Muscle of leg (tissue), 16 donors: ENCODE measurements at places on chromosomes 4 and X. TPM values are rescaled to one million over a fixed set of nuclear protein-coding genes. Genes with fewer than 3 reads are reported as not detected.

Gene KLHL34
- 0.05 TPM for polyA plus RNA-seq

Gene BEX1
- 3.0 TPM for polyA plus RNA-seq

Gene TEX13C
- polyA plus RNA-seq: 0.03 TPM

Gene SSX2
- not detected for polyA plus RNA-seq

GRCh38 chrX:7552760-7553159, 290.2 kb upstream of the VCX start:
- no peak for DNase-seq

DNA sequence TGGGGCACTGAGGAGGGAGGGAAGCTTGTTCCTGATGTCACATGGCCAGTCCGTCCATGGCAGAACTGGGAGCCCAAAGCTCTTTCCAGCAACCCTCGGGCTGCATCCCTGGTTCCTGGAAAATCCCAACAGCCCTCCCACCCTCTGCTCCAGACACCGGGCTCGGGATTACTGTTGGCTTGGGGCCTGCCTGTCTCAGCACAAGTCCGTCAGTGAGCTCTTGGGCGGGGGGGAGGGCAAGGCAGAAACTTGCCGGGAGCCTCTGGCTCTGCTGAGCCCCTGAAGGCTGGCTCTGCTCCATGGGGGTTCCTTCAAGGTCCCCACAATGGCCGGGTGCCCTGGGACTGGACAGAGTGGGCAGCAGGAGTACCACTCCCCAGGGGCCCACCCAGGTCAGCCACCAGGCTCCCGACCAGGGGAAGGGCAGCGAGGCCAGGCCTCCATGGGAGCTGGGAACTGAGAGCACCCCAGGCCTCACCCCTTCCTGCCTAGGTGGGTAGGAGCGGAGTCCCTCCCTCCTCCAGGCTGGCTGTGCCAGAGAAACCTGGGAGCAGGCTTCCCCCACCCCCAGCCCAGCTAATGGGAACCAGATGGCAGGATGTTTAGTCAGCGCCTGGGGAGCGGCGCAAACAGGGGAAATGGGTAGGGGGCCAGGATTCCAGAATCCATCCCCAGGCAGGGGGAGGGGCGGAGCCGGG, 6.4 kb upstream of the HAUS7 start:
- DNase-seq: peak; percentile 89

GRCh38 chr4:73619346-73619745, 890 bp downstream of the RASSF6 start:
- DNase-seq: no peak

- no peak for DNase-seq
Observed at GRCh38 chr4:37762991-37763368, 63.5 kb upstream of the PGM2 start.

DNA sequence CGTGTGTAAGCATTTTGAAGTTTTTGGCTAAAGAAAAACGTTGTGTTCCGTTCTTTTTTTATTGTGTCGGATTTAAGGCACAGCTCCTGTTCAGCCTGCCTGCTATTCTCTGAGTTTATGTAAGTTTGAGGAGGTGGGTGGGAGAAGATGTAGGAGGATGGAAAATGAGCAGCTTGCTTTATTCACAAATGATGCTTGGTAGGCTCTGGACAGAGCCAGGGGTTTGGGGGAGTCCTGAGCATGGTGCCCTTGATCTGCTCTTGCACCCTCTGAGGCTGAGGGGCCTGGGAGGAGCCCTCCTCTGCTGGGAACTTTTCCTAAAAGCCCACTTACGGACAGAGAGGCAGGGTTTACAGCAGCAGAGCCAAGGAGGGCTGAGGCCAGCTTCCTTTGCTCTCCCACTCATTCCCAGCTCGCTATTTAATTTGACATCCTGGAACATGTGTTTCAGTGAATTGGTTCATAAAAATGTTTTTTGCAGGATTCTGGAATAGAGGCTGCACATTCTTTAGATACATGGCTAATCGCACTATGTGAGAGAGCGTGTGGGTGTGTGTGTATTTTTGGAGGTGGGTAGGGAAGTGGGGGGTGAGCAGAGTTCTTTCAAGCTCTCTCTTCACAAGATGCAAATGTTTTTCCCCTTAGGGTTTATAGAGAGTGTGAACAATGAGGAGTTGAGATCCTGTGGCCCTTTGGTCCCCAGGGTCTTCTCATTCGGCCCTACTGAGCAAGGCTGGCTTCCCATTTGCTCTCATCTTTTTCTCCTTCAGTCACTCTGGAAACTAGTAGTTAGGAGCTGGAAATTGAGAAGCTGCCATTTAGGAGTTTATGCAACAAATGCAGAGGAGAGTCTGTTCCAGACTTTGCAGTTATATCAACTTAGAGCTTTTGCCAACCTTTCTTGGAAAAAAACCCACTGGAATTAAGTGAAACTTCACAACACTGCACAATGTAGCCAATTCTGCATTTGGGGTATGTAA, 32.1 kb downstream of the TMEM131L start:
- DNase-seq: peak; percentile 93

DNA sequence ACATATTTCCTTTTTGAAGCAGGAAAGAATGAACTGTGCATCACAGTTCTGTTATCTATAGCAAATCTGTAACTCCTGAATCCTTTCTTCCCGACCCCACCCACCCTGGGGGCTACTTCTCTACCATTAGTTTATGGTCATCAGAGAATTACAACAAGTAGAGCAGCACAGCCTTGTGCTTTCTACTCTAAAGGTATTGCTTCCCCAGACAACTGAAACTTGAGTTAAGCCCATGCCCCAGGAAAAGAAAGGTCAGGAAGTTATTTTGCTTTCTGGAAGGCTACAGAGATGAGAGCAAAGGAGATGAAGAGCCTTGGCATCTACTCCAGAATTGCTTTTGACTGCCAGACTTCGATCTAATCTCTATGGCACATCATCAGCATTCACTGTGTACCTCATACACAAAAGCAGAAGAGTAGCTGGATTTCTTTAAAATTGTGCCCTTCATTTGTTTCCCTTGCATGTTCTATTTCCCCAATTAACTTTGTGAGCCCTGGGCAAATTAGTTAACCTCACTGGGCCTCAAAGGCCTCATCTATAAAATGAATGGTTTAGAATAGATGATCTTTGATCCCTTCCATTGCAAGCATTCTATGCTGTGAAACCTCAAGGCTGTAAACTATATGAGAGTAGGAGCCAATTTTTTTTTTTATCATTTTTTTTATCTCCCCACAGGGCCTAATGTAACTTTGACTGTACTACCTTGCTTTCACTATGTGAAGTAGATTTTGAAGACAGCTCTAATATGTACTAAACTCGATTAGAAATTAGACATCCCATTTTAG, 595.6 kb downstream of the RPA4 start:
- no peak for DNase-seq

DNA sequence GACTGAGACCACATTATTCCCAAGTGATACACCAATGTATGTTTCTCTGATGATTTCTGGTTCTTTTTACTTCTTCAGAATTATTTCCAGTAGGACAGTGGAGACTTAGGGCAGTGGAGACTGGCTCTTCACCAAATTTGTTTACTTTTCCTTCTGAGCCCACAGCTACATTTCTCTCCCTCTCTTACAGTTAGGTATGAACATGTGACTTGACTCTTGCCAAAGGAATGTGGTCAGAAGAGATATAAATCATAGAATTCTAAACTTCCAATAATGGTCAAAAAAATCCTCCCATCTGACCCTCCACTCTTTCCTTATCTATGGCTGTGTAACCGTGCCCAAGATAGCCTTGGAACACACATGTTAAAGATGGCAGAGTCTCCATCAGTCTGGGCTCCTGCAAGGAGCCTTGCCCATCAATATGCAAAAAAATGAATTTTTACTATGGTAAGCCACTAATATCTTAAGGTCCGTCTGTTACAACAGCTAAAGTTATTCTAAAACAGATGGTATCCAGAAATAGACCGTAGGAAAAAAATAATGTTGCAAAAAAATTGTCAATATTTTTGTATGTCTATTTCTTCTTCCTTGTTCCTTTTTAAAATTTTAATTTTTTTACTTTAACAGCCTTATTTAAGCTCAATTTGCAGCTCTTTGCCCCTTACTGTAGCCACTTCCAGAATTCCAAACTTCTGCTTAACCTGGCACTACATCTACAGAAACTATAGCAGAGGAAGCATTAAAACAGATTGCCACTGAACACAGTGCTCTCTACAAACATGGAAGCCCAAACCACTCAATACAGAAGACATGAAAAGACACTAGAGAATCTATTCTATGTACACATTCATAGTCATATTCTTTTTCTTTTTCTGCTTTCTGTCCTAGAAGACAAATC, 260.7 kb downstream of the COL25A1 start:
- no peak for DNase-seq

DNA sequence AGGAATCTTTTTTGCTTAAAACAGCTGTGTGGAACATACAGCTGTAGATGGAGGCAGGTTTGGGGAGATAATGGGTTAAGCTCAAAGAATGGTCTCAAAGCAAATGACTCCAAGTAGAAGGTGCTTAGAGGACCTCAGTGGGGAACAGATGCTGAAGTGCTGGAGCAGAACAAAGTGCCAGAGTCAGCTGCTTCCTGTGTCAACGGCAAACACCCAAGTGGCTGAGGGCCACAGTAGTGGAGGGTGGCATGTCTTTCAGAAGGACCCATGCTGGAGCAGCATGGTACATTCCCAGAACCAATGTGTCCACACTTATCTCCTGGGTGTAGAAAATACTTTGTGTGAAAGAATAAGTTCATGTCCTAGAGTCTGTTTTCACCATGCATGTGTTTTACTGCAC, 197.5 kb downstream of the CCNG2 start:
- DNase-seq: no peak
